Stimulated activated CD4-positive, alpha-beta T cell treated with anti-CD3 and anti-CD28 coated beads, Interleukin-1b, Interleukin-23, amount 100 ng/mL, for 48 hours (primary cell): ENCODE measurements at places on chromosomes 4 and X.

- DNase-seq = no peak
Measured at GRCh38 chr4:153611679-153612078, 72.4 kb upstream of the TLR2 start.

- DNase-seq = no peak
Measured at GRCh38 chr4:56843421-56843899, 22.0 kb upstream of the SPINK2 start.

- DNase-seq = no peak
Measured at GRCh38 chr4:25107827-25108516, 52.3 kb downstream of the SEPSECS start.

- no peak for DNase-seq
Measured at GRCh38 chr4:74975848-74976824, 43.2 kb downstream of the PARM1 start.

- no peak for DNase-seq
Measured at GRCh38 chrX:15298201-15298600, 17.2 kb downstream of the ASB11 start.

DNA sequence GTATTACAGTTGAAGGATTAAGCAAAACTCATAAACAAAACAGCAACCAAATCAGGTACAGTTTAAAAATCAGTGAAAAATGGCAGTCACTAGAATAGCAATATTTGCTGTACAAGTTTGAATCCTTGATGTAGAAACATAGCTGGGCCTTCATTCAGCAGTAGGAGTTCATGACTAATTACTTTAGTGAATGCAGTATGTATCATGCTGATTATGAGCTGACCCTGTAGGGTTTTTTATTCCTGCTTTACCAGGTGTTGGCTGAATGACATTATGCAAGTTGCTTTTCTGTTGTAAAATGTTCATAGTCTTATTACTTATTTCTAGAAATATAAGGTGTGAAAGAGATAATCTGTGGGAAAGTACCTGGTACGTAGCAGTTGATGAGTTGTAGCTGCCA, 179.6 kb downstream of the CCSER1 start:
- no peak for DNase-seq

GRCh38 chrX:68098431-68098830, 334.9 kb downstream of the OPHN1 start:
- DNase-seq = no peak

DNA sequence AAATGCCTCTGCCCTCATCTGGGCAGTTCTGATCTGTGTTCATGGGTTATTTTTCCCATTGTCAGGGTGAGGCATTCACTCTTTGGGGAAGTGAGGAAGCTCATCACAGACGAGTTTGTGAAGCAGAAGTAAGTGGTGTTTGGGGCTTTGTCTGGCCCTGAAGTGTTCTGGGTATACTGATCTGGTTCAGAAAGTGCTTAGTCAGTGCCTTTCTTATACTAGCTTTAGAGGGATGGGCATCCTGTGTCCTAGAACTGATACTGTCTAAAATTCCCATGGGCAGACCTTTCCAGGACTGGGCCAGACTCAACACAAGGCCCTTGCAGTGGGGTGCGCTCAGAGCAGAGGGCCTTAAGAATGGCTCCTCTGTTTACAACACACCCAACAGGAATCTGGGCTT, 6.4 kb downstream of the TRO start:
- DNase-seq = no peak
